ENCODE measurements at places on chromosomes 5 and 9.

- no peak for DNase-seq
Measured at GRCh38 chr9:77731008-77731698, 83.0 kb upstream of the GNA14 start.

DNA sequence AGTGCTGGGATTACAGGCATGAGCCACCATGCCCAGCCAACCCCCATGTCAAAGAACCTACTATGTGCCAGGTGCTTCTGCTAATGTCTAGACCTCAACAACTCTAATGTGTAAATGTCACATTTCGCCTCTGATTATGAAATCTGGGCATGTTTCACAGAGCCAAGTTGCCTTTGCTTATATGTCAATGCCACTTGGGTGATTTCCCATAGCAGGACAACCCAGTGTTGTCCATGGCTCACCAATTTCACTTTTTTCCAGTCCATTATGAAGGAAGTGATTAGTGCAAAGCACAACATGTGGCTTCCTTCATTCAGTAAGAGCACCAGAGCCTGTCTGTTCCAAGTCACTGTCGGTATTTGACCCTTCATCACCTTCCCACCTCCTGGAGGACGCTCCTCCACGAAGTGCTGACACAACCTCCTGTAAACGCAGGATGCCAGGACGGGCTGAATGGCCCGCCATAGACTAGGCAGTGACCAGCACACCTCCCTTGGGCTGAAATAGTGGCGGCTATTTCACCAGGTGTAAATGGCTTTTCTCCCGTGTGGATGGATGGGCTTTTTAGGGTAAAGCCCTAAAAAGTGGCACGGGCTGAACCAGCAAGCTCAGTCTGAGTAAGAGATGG lies 962 bp upstream of the PKN3 start:
- DNase-seq: no peak

GRCh38 chr9:75907923-75908322 lies 17.4 kb downstream of the PCSK5 start:
- DNase-seq: no peak

- DNase-seq: no peak
Measured at GRCh38 chr5:121962347-121962670, 534 bp downstream of the SRFBP1 start.

DNA sequence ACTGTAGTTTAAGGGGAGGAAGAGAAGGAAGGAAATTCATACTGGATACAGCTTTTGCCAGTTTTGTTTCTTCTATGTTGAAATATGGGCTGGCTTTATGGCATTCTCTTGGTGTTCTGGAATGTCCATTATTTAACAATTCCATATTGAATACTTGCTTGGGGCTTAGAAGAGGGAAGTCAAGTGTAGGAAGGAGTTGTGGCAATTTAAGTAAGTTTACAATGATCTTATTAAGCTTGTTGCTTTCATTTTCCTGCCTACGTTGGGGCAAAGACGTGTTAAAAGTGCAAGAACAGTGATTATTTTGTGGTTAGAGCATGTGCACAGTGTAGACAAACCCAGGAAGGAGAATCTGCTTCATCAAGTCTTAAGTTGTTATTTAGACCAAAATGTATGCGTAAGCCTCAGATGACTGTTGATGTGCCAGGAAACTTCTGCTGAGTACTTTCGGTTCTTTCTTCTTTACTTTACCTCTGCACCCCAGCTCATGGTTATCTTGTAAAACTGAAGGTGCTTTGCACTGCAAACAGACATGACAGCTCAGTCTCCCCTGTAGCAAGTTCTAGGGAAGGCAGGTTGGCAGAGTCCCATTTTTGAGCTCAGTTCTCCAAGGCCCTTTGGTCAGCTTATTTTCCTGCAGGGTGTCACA lies 75.8 kb downstream of the F2RL2 start:
- no peak for DNase-seq

GRCh38 chr9:130381660-130382059 lies 63.1 kb upstream of the ASS1 start:
- no peak for DNase-seq

GRCh38 chr5:60522292-60522905 lies 177.6 kb downstream of the DEPDC1B start:
- peak; percentile 69 for DNase-seq

- DNase-seq: peak; percentile 69
Measured at GRCh38 chr9:124843456-124844034, 9.7 kb upstream of the WDR38 start.

- DNase-seq: no peak
Measured at GRCh38 chr5:165521816-165522610, 2016.6 kb downstream of the MAT2B start.

Data from astrocyte of the spinal cord (primary cell).